Stimulated activated CD8-positive, alpha-beta memory T cell treated with anti-CD3 and anti-CD28 coated beads, Interleukin-4, amount 100 ng/mL, for 1 hour (primary cell): ENCODE measurements at places on chromosomes 1 and 21.

- DNase-seq = no peak
Observed at GRCh38 chr1:154081386-154082126, 73.3 kb downstream of the NUP210L start.

- peak; percentile 33 for DNase-seq
Observed at GRCh38 chr21:17688912-17689874, 76.5 kb upstream of the BTG3 start.

DNA sequence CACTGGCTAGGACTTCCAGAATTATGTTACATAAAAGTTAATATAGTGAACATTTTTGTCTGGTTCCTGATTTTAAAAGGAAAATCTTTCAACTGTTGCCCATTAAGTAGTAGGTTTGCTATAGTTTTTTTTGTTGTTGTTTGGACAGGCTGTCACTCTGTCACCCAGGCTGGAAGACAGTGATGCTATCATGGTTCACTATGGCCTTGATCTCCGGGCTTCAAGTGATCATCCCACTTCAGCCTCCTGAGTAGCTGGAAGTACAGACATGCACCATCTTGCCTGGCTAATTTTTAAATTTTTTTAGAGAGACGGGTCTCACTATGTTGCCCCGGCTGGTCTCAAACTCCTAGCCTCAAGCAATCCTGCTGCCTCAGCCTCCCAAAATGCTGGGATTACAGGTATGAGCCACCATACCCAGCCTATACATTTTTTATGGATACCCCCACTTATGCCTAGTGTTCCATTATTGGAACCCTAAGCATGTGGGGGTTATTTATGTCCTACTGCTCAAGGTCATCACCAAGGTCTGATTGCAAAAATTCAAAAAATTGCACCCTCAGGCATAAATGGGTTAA lies 6.5 kb downstream of the CTXND2 start:
- DNase-seq = no peak

DNA sequence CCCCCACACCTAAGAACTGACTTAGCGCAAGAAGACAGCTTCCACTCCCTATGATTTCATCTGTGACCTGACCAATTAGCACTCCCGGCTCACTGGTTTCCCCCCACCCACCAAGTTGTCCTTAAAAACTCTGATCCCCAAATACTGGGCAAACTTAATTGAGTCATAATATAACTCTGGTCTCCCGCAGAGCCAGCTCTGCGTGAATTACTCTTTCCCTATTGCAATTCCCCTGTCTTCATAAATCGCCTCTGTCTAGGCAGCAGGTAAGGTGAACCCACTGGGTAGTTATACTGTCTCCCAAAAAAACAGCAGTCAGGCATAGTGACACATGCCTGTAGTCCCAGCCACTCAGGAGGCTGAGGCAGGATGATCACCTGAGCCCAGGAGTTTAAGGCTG lies 36.9 kb downstream of the ZBTB8OS start:
- DNase-seq = no peak

DNA sequence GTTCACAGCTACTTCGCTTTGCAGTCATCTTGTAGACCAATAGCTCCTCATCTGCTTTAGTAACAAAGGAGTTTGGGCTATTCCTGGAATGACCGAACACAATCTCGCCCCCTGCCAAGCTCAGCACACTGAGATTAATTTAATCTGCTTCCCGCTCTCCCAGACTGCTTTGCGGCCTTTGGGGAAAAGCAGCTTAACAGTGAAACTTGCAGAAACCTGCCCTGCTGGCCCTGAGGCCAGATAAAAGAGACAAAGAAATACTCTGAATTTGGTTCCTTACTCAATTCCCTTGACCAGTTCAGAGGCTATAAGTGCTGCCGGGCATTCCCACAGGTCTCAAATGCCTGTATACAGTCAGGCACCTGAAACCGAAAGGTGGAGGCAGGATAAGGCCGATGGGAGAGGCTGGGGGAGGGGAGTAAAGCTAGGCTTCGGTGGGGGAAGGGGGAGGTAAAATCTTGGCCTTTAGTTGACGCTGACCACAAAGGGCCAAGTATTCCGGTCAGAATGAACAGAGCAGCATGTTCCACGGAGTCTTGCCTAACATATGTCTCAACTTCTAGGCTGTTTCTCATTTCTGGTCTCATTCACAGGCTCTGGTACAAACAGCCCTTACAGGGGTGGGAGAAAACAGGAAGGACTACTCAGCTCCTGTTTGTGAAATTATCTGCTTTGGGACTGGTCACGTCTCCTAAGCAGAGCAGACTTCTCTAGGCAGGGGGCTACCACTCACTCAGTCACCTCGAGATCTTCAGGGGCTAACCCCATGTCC lies 17.7 kb upstream of the A3GALT2 start:
- no peak for DNase-seq

- DNase-seq = no peak
Observed at GRCh38 chr1:245805532-245805931, 650.7 kb downstream of the KIF26B start.
